Brain microvascular endothelial cell (primary cell): ENCODE measurements at places on chromosomes 11 and 22.

DNA sequence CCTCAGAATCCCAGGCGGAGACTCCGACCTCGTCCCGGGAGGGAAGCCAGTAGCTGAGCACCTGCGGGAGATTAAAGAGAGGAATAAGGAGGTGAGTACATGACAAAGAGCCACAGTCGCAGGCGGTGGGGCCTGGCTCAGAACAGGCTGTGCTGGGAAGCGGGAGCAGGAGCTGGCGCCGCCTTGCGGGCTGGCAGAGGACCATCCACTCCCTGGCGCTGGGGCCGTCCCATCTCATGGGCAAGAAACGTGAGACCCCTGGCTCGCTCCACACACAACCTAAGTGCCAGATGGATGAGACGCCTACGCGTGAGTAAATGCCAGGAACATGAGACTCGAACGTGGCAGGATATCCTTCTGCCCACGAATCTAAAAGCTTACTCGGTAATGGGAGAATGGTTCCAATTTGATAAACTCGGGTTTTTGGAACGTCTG is 6.3 kb downstream of the CEND1 start:
- DNase-seq, result peak; percentile 62

DNA sequence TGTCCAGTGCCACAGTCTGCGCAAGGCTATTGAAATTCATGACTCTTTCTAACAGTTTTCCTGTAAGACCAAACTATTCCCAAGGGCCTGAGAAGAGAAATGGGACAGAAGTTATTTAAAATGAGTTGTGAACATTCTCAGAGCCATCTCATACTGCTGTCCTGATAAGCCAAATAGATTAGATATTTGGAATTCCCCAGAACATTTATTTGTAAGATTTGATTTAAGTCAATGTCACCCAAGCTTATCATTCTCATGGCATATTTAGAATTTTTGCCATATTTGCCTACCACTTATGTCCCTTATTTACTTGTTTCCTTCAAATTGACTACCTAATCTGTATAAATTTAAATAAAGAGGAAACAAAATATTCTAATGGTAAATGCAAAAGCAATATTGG is 82.4 kb downstream of the NAV2 start:
- no peak for DNase-seq

GRCh38 chr11:117183724-117184349 is 5.3 kb downstream of the SIDT2 start:
- DNase-seq, result no peak

- no peak for DNase-seq
Observed at GRCh38 chr22:35923026-35923425, 105.6 kb downstream of the RBFOX2 start.

- no peak for DNase-seq
Observed at GRCh38 chr11:116651737-116652237, 121.0 kb downstream of the BUD13 start.

- no peak for DNase-seq
Observed at GRCh38 chr11:18526130-18526520, 617 bp downstream of the TSG101 start.

- no peak for DNase-seq
Observed at GRCh38 chr11:31815711-31816467, 4.8 kb upstream of the PAX6 start.

DNA sequence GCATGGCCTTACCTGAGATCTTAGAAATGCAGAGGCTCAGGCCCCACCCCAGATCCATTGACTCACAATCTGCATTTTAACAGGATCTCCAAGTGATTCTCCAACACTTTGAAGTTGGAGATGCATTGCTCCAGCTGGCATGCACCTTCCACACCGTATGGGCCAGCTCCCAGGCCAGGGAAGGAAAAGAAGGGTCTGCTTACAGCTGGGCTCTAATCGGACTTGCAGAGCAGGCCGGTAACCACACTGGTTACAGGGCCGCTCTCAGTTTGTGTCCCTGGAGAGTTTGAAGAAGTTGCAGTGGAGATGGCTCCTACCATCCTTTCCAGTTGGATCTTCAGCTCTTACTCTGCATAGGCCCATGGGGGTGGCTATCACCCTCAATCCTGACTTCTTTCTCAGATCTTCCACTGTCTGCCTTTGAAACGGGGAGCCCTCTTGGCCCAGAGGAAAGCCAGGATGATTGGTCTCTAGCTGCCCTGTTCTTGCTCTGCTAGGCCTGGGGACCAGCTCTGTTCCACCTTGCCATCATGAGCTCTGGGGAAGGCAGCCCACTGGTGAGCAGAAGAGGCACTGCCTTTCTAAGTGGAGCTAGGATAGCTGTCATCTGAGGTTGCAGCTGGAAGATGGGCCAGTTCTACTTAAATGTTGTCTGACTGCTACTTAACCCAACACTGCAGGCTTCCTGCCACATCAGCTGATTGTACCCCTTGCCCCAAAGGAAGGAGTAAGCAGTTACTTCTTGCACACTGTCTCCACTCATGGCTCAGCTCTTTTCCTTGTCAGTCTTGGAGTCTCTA is 105.6 kb upstream of the NAV2 start:
- no peak for DNase-seq

GRCh38 chr11:13762718-13763117 is 94.2 kb downstream of the FAR1 start:
- DNase-seq, result no peak

GRCh38 chr11:3108183-3108721 is 51.0 kb upstream of the CARS1 start:
- no peak for DNase-seq

- no peak for DNase-seq
Observed at GRCh38 chr11:69637198-69637940, 3.6 kb upstream of the CCND1 start.

DNA sequence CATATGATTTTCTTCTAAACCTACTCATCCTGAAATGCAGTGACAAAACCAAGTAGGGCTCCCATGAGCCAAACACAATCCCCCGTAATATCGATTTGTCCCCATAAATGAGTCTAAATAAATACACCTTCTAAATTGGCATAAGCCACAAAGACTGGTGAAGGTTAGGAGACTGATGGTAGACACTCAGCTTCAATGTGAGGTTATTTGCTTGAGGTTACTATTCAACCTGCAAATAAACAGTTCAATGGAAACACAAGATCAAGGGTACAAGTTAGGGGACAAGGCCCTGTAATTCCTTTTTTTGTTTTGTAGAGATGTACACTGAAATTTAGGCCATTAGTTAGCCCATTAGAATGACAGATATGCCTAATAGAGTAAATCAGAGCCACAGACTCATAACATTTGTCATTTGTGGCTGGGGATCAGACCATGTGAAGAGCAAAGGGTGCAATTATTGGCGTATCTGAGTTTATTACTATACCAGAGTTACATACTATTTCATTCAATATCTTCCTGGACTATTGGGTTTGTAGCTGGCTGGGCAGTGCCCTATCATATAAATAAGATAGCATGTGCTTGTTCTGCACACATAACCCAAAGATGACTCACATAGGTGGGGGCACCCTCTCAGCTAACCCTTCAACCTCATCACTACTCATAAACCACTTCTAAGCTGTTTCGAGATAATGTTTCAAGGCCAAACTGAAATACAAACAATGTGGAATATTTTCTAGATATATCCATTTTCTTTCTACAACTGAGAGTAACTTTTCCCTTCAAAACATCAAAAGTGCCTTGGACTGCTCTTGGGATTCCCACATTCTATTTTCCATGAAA is 695.3 kb downstream of the KCNA4 start:
- DNase-seq, result peak; percentile 78

DNA sequence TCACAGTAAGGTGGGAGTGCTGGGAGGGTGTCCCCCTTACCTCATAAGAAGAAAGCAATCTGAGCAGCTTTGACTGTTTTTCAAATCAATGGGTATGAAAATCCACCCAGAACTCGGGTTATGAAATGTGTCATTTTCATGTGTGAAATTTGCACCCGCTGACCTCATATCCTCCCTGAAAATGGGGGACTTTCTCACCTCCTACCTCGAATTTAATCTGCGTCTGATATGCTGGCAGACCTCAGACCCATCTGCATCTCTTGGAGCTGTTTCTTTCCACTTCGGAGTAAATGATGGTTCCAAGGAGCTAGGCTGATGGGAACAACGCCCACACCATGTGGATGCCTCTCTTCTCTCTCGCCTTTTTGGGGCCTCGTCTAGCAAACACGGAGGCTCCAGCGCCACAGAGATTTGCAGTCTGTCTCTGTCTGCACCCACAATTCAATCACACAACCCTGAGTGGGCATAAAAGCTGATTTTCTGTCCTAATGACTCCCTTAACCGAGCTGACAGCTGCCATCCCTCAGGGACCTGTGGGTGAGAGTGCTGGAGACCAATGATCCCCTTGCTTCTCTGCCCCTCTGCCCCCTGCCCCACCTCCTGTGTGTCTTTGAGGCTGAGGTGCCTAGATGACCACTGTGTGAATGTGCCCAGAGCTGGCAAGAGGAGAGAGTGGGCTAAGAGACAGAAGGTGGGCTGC is 71.0 kb downstream of the TRIM29 start:
- DNase-seq, result no peak

- no peak for DNase-seq
Observed at GRCh38 chr11:63551091-63551888, 11.9 kb downstream of the PLAAT2 start.
